G401 (cell line): ENCODE measurements at places on chromosomes 1 and 21. TPM values are rescaled to one million over a fixed set of nuclear protein-coding genes. Genes with fewer than 3 reads are reported as not detected.

The MEGF6 gene
- 8.1 and 8.7 TPM in 2 replicates for total RNA-seq

GRCh38 chr1:103477101-103477500 lies 48.4 kb upstream of the RNPC3 start:
- no peak for DNase-seq

DNA sequence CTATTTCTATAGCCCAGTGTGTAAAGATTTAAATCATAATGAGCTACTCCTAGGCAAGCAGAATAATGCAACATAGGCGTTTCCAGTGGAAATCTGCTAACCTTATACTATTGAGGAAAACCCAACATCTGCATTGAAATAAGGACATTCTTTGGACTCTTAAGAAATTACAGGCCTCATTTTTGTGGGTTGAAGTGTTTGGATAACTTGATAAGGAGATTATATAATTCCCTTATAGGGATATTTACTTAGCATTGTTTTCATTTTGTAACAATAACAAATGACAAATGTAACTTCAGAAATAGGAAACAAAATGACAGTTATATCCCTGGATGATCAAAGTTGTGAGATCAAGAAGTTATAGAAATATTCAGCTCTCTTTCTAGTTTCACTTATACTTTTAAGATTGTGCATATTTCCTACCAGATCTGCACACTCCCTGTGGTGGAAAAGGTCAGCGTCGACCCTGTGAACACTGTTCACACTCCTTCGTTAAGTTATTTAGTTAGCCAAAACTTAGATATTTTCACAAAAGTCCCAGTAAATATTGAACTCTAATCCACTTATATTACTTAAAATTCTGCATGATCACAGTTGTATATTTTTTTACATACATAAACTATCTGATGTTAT lies 284.4 kb upstream of the C1orf105 start:
- no peak for DNase-seq

The LCE1F gene
- total RNA-seq: not detected in 2 replicates

GRCh38 chr1:234507626-234508387 lies 28.8 kb upstream of the TARBP1 start:
- no peak for DNase-seq

DNA sequence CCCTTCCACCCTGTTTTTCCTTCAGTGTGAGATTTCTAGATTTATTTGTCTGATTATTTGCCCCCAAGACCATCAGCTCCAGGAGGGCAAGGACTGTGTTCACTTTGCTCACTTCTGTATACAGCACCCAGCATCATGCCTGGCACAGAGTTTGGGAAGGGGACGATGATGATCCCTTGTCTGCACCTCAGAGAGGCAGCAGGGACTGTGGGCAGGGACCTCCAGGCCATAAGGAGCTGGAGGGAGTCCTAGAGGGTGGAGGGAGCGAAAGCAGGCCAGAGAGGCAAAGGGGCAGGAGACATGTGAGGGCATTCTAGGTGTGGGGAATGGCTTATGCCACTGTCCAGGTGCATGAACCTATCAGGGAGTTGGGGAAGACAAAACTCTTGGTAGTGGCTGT lies 32.8 kb downstream of the H3-3A start:
- DNase-seq: no peak

GRCh38 chr1:27001570-27002360 lies 8.3 kb downstream of the TRNP1 start:
- no peak for DNase-seq

DNA sequence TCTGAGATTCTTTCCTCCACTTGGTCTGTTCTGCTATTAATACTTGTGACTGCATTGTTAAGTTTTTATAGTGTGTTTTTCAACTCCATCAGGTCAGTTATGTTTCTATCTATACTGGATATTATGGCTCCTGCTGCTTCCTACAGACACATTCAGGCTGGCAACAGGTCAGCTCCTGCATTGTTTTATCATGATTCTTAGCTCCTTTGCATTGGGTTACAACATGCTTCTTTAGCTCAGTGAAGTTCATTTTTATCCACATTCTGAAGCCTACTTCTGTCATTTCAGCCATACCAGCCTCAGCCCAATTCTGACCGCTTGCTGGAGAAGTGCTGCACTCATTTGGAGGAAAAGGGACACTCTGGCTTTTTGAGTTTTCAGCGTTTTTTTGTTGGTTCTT lies 37.3 kb upstream of the F3 start:
- no peak for DNase-seq

DNA sequence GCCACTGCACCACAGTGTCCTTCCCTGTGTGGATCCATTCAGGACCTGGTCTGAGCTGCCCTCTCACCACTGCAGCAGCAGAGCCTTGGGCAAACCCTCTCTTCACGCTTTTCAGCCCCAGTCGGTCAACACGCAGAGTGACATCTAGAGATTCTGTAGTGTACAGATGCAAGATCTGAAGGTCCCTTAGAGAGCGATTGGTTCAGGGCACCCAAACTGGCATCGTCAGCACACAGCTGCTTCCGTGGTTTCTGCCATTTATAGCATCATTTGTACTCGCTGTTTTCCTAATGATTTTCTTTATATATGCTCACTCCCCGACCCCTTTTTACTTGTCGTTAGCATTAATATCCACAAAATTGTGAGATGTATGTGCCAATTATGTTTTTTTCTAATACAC lies 1.5 kb upstream of the ASCL5 start:
- DNase-seq: no peak

The MX2 gene
- not detected in 2 replicates for total RNA-seq
